Left hindlimb (tissue), 1 donor: ENCODE measurements at places on chromosomes 6 and 20.

GRCh38 chr6:34301408-34301807, 52.6 kb upstream of the SMIM29 start:
- peak; percentile 74 for DNase-seq

DNA sequence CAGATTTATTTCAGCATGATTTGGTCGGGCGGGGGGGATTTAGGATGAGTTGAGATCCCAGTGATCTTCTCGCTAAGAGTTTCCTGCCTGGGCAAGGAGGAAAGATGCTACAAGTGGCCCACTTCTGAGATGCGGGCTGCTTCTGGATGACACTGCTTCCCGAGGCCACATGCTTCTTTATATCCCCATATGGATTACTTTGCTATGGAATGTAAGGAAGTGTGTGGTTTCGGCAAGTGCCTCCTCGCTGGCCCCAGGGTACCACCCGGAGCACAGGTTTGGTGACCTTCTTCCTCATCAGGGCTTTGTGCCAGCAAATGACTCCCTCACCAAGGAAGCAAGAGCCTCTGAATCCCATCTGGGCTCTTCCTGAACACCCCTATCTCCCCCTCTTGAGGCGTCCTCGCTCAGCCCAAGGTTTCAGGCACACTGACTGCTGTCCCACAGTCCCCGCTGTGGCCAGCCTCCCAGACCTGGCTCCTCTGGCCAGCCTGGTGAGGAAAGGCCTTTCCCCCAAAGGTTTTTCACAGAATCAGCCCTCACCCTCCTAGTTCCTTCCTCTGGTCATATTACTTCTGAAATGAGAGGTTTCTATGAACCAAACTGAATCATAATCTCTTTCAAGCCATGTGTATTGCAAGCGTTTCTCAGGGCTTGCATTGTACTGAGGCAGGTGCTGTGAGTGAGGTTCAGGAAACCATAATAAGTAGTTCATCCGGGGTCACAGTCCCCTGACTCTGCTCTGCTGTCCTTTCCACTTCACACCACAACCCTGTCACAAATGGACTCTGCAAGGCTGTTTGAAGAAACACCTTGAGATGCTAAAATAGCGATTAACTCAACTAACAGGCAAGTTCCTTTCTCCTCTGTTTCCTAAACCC, 41.7 kb upstream of the IL17A start:
- no peak for DNase-seq

GRCh38 chr6:81120280-81120679, 632.2 kb downstream of the TENT5A start:
- DNase-seq = no peak

- DNase-seq = no peak
Observed at GRCh38 chr6:37845026-37845911, 25.7 kb downstream of the ZFAND3 start.

- no peak for DNase-seq
Observed at GRCh38 chr6:118401325-118401975, 146.6 kb upstream of the PLN start.

- no peak for DNase-seq
Observed at GRCh38 chr20:7935027-7935551, 5.2 kb downstream of the HAO1 start.

GRCh38 chr6:156410649-156411048, 366.5 kb upstream of the ARID1B start:
- DNase-seq = no peak

DNA sequence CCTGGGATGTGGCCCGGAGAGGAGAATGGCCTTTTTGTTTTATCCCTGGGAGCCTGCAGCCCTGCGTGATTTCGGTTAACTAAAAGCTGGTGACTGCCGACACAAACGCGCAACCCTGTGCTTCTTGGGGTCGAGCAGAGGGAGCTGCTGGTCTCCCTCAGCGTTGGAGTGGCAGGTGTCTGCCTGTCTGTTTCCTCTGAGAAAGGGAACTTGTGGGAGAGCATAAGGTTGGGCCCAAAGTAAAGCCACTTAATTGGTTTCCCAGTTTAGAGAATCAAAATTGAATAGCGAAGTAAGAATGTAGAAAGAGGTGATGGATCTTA, 500 bp downstream of the LTV1 start:
- no peak for DNase-seq

DNA sequence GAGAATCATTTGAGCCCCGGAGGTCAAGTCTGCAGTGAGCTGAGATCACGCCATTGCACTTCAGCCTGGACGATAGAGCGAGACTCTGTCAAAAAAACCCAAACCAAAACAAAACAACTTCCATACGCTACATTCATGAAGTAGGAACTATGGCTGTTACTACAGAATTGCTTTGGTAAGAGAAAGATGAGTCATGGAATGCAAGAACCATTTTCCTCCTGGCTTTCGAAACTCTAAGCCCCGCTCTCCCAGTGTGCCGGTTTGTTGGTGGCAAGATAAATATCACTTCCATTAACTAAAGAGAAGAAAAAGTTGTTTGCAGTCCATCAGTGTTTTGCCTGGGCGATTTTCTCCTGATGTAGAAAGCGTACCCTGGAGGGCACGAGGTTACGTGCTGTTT, 61.3 kb downstream of the ZDHHC14 start:
- DNase-seq = no peak

- no peak for DNase-seq
Observed at GRCh38 chr20:9460518-9460917, 53.9 kb upstream of the LAMP5 start.

DNA sequence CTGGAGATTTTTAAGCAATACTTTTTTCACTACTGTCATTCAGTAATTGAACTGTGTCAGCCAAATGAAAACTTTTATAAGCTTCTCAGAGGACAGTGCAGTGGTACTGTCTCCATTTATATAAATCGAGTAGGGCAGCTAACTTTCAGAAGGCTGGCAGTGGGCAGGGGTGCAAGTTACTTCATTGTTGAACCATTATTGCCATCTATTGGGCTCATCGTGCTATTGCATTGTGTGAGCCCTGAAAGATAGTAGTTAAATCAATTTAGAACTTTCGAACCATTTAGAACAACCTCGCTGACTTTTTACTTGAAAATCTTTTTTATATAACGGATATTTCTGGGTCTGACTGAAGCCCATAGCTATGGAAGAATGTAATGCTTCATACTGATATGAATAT, 347.8 kb upstream of the PLCB4 start:
- DNase-seq = peak; percentile 53

GRCh38 chr20:60955706-60956105, 296.4 kb upstream of the CDH4 start:
- DNase-seq = no peak

DNA sequence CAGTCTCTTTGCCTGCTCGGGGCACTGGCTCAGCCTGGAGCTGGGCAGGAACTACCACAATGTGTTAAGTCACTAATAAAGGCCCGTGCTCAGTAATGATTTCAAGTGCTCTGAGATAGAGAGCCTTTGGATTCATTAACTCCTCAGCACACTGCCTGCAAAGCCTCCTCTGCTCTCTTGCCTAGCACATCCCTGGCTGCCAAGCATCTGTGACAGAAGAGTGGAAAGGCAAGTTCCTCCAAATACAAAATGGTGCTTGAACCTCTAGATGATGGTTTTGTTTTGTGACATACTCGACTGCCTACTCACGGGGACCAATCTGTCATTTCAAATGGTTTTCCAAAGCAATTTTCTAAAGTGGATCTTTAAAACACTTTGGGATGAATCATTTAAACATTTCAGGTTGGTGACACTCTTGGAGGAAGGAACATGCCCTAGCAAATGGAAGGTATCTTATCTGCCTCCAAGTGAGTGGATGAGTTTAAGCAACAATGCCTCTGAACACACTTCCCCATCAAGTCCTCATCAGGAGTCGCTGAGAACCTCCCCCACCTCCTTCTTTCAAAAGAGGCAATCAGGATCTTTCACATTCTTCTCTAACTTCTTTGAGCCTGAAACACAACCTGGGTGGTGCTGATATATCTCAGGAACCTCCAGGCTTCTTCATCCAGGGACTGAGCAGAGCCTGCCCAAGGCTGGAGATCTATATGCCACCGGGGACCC, 35.8 kb downstream of the METTL24 start:
- no peak for DNase-seq

GRCh38 chr20:51312480-51312783, 230.1 kb downstream of the NFATC2 start:
- no peak for DNase-seq

DNA sequence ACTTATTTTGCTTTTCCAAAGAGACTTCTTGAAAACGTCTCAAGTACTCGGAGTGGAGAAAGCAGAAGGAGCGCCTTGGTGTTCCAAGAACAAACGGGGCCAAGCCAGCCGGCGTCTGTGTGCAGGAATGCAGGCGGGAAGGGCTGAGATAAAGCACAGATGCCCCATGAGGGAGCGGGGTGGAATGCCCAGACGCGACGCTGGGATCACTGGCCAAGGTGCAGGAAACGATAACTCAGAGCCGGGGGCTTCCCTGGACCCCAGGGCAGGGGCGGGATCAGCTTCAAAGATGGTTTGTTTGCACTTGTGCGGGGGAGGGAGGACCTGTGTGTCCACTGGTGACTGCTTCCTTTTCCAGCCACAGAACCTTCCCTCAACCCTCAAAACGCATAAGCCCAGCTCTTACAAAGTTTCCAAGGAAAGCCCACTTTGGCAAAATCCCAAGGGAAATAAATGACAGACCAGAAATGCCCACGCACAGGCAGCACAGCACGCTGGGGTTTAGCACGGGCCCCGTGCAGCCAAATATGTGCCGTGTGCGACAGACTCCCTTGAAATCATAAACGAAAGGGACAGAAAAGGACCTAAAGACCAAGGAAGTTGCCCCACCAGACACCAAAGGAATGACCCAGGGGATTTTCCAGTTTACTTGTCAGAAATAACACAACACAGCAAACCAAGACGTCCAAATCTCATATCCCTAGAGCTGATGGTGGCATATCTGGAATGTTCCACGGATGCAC, 113.9 kb downstream of the NFATC2 start:
- DNase-seq = peak; percentile 86

DNA sequence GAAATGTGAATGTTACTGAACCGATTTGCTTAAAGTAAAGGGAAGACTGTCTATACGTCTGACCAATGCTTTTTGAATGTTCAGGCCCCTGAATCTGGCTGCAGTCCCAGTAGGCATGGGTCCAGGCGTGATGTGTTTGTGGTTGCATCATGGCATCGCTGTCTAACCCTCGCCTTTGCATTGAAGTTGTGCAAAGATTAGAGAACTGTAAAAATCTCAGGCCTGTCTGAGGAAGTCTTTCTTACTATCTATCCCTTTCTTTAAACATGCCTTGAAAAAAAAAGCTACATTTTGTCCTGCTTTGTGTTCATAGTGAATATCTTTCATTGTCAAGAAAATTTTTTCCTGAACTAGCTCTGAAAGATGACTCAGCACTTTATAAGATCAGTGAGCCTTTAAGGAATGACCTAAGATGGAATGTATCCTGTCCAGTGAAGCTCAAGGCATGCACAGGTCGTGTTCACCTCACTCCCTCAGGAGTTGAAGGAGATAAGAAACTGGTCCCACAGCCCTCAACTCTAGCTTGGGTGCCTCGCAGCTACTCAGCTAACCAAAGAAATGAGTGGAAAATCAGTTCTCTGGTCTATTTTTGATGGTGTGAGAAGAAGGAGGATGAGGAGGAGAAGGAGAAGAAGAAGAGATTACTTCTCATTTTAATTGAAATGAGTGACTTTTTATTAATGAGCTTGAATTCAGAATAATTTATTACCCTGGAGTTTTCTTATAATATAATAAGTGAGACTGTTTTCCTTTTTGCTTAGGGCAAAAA, 48.6 kb downstream of the TPD52L1 start:
- DNase-seq = peak; percentile 66

- no peak for DNase-seq
Observed at GRCh38 chr6:106014955-106015354, 71.2 kb upstream of the PRDM1 start.
